ENCODE measurements at places on chromosomes 2 and 18.
A peak's percentile ranks its signal among the peaks of the same experiment; 100 is the strongest.

GRCh38 chr2:164952057-164952702 is 3.1 kb downstream of the SLC38A11 start:
- DNase-seq, result no peak

DNA sequence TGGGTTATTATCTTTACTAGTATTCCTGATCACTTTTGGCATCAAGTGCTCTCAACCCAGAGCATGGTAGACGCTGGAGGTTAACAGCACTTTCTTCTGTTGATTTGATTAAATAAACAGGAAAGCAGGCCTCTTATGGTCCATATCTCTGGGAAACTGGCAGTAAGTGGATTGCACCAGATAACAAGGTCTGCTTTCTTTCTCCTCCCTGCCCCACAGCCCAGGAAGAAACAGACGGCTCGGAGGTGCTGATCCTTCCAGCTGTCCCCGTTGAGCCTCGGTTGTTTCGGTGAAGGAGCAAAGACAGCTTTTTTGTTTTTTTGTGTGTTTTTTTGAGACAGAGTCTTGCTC is 100.8 kb upstream of the KCTD1 start:
- DNase-seq, result no peak

DNA sequence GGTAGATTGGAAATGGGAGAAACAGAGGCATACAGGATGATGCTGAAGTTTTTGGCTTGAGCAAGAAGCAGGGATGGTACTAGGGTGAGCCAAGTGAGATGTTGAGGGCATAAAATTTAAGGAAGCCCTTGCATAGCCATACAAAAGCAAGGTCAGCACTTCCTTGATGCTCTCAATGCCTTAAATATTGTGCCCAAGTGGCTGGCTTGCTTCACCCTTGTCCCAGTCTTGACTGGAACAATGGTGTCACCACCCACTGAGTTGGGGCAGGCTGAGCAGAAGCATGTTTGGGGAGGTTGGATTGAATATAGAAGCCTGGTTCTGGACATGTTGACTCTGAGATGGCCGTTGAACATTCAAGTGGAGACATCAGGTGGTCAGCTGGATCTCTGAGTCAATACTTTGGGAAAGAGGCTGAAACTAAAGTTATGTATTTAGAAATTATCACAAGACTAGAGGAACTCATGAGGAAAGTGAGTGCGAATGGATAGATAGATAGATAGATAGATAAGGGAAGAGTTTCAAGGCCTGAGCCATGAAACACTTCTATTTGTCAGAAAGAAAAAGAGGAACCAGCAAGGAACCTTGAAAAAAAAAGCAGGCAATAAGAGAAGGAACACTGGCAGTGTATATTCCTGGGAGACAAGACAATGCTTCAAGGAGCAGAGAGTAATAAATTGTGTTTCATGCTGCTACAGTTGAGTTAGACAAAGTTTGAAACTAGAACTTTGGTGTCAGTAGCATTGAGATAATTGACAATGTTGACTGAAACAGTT is 43.0 kb upstream of the HNMT start:
- no peak for DNase-seq

DNA sequence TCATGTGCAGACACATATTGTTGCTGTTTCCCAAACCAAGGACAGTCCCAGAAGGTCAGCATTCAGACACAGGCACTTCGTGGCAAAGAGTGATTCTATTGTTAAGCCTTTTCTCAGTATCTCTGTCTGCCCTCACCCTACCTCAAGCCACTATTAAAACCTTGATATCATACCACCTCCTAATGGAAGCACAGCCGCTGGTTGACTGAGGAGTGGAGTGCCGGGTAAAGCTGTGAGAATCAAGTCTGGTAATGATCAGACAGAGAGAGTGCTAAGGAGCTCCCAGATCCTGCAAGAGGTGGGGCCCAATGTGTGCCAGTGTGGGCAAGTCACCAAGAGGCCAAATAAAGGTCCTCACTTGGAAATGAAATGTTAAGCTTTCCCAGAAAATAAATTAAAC is 819.5 kb downstream of the BCL11A start:
- no peak for DNase-seq

- no peak for DNase-seq
Measured at GRCh38 chr2:234494361-234495250, 2.3 kb downstream of the ARL4C start.

DNA sequence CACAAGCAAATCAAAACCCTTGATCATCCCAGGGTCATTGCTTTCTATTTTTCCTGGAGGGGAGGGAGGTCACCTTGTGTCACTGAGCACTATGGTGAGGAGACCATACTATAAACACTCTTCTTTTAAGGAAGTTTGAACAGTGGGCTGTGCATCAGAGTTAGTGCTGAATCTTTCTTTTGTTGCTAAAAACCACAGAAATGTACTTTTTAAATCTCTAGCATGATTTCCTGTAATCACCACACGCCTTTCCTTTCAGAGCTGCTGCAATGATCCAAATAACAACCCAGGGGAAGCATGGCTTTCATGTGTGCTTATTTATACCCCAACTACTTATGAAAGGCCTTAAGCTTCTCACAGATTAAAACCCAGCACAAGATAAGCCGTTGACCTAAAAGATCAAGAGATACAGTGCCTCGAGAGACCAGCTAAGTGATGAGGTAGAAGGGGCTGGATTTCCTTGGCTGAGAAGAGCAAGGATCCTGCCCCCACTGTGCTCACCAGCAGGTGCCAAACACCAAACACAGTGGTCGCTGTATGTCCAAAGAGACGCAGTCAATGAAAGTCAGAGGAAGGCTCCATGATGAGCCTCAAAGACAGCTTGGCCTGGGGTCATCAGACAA is 34.7 kb downstream of the TRABD2A start:
- no peak for DNase-seq

GRCh38 chr2:209534228-209534627 is 110.4 kb downstream of the MAP2 start:
- DNase-seq, result no peak

- no peak for DNase-seq
Measured at GRCh38 chr2:54773838-54774237, 50.4 kb downstream of the EML6 start.

GRCh38 chr2:138757384-138757783 is 22.8 kb downstream of the NXPH2 start:
- DNase-seq, result no peak

DNA sequence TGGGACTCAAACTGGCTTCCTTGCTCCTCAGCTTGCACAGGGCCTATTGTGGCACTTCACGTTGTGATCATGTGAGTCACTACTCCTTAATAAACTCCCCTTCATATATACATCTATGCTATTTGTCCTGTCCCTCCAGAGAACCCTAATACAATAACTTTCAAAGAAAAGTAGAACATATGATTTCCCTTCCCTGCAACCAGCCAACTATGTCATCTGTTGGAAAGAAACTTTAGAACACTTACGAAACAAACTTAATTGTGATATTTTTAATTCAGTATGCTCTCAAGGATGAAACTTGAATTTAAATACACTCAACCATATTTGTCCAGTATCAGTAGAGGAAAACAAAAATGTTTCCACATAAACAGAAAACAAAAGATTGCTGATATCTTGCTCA is 84.4 kb downstream of the DYM start:
- no peak for DNase-seq

DNA sequence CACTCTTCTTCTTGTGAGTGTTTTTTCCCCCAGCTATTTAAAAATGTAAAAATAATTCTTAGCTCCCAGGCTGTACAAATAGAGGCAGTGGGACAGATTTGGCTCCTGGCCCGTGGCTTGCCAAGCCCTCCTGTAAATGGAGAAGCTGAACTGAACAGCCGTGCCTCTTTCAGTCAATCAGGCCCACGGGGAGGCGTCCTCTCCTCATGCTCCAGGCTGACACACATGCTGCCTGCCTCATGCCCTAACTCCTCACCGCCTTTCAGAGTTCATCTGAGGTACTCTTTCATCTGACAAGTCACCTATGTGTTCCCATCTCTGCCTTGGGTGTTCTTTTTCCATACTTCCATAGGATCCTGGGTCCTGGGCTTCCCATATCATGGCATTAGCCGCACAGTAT is 58.9 kb downstream of the BMP10 start:
- DNase-seq, result no peak

- no peak for DNase-seq
Measured at GRCh38 chr2:140589696-140590095, 1541.1 kb downstream of the LRP1B start.

GRCh38 chr2:15799432-15799827 is 140.9 kb upstream of the MYCN start:
- DNase-seq, result peak; percentile 23

- no peak for DNase-seq
Measured at GRCh38 chr2:65350651-65351056, 81.7 kb downstream of the SPRED2 start.

DNA sequence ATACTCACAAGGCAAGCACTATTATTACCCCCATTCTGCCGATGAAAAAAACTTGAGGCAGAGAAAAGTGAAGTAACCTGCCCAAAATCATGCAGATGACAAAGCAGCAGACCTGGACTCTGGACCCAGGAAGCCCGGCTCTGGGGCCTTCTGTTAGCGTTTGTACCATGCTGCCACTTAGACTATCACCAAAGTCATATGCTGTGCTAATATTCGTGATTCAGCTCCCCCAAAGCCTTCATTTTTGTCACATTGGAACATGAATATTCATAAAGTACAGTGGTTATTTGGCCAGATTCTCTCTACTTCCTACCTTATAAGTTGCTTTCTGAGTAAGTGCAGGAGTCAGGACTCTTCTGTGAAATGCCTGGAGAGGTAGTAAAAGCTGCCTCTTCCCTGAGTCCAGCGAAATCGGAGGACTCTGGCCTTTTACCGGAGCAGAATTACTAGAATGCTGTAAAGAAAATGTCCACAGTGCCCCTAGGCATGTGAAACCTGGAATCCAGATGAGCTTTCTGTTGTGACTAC is 86.7 kb downstream of the FTCDNL1 start:
- DNase-seq, result no peak

GRCh38 chr2:194015751-194016150 is 1641.3 kb upstream of the SLC39A10 start:
- no peak for DNase-seq

DNA sequence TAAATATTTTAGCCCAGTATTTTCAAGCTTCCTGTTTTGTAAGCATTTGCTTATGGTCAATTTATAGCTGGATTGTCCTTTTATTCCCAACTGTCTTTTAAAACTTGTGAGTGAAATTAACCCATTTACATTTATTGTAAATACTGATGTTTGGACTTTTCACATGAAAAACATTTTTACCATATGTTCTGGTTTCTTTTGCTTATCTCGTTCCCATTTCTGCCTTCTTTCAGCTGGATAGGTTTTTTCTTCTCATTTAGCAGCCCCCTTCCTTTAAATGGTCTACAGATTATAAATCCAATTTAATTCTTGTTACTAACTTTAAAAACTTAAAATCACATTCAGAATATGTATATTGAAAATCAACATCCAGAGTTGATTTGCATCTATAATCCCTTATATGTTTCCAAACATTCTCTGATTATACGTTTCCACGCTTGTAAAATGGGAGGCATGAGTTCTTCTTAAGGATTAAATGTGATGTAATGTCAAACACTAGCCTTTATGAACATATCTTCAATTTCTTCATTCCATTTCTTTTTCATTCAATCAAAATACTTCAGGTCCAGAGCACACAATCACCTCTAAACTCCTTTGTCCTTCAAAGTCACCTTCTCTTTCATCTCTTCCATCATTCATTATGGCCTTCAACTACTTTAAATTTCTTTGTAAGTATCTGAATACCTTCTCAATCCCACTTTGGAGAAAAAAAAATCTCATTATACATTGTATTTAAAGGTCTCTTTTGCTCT is 1.1 kb upstream of the KDM3A start:
- no peak for DNase-seq

DNA sequence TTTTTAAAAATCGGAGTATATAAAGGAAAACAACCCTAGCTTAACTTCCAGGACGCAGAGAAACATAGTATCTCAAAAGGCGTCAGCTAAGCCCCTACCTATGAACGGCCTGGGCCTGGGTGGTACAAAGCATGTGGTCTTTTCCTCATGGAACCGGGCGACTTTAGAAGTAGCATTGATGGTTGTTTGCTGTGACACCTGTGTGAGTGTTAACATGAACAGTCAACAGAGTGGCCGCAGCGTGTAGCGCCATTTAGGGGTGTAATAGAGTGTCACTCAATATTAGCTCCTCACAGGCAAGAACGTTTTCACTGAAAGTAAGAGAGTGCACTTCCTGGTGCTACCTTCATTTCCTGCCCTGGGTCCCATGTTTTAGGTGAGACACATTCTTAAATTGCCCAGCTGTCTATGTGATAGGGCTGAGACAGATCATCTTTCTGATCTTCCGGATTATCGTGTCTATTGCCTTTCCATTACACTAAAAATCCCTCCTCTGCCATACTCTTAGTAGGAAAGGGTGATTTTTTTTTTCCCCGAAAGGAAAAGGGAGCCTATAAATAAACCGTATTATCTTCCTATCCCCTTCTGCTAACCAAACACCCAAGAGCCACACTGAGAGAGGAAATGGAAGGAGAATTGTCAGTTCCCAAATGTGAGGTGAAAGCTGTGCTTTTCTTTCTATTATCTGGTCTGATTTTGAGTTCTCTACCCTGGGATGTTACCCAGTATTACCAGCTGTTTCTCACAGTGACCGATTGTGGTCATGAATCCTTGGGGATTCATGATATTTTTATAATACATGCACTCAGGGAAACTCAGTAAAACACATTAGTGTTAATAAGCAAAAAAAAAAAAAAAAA is 1.3 kb downstream of the GORASP2 start:
- DNase-seq, result peak; percentile 71

DNA sequence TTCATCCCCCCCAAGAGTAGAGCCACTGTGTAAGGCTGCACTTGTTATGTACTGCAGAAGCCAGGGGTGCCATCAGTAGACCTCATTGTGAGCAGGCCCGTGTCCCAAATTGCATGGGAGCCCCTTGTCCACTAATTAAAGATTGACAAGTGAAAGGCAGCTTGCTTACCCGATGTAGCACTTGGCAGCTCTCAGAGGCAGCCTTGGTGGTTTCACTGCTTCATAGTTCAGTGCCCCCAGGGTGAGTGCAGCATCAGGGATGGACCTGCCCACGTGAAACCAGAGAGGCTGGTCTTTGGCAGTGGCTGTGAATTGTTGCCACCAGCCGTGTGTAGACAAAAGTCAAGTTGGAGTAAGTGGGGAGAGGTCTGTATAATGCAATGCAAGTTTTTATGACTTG is 13.3 kb downstream of the TUBB6 start:
- DNase-seq, result no peak

DNA sequence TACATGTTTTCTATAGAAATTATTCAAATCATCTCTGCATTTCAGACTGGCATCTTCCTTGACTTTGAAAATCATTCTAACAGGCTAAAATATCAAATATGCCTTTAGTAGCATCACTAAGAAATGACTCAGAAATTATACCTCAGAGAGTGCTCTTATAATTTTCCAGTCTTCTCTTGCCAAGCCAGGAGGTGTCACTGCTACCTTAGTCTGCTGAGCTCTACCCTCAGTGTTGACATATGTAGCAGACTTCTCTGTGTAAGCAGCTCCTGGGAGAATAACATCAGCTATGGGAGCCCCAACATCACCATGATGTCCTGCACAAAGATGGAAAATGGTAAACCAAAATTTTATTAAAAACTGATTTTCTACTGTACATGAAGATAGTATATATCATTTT is 31.6 kb downstream of the NDUFS1 start:
- DNase-seq, result no peak

Data from germinal center (tissue), 1 donor.